Mesendoderm (in vitro differentiated cells): ENCODE measurements at places on chromosomes 1 and 21.

DNA sequence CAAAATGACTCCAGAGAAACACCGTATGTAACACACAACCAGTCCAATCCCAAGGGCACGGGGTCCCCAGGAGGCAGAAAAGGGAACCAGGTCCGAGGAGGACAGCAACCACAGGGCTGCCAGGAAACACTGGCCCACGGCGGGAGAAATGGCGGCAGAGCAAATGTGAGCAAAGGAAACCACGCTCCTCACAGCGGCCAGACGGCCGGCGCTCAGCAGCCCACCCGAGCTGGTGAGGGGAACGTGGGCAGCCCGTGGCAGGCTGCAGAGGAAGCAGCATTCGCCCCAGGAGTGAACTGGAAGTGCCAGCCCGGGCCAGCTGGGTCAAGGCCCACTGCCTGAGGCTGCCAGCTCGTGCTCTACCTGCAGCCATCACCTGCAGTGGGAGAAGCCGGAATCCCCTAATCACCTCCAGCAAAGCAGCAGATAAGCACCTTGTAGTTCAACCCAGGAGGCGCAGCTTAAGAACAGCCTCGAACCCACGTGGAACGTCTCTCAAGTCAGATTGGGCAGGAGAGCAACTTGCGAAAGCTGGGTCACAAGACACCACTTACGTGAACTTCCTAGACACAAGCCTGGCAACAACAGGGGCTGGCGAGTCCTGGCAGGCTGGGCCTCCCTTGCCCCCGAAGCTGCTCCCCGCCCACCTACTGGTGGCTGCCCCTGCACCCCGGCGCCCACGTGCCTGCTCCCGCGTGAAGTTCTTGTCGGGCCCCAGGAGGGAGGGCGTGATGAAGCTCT, 6.7 kb downstream of the SLC19A1 start:
- DNase-seq: no peak

- DNase-seq: no peak
Observed at GRCh38 chr1:207983044-207983635, 72.2 kb upstream of the CD34 start.

- no peak for DNase-seq
Observed at GRCh38 chr1:48285525-48285924, 63.0 kb downstream of the SLC5A9 start.

GRCh38 chr1:162456323-162456722, 41.3 kb upstream of the UHMK1 start:
- no peak for DNase-seq

- DNase-seq: no peak
Observed at GRCh38 chr1:207838156-207839082, 72.5 kb downstream of the CD34 start.

GRCh38 chr1:24203404-24203803, 16.3 kb upstream of the IFNLR1 start:
- DNase-seq: no peak

GRCh38 chr21:18384771-18385170, 18.8 kb downstream of the TMPRSS15 start:
- DNase-seq: peak; percentile 42

DNA sequence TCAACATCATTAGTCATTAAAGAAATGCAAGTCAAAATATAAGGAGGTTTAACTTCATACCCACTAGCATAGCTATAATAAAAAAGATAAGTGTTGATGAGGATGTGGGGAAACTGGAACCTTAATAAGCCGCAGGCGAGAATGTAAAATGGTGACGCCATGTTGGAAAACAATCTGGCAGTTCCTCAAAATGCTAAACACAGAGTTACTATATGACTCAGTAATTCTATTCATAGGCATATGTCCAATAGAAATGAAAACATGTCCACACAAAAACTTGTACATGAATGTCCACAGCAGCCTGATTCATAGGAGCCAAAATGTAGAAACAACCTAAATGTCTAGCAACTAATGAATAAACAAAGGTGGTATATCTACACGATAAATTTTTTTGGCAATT, 23.2 kb downstream of the DDX59 start:
- no peak for DNase-seq

GRCh38 chr1:2258996-2259395, 30.9 kb downstream of the SKI start:
- no peak for DNase-seq

DNA sequence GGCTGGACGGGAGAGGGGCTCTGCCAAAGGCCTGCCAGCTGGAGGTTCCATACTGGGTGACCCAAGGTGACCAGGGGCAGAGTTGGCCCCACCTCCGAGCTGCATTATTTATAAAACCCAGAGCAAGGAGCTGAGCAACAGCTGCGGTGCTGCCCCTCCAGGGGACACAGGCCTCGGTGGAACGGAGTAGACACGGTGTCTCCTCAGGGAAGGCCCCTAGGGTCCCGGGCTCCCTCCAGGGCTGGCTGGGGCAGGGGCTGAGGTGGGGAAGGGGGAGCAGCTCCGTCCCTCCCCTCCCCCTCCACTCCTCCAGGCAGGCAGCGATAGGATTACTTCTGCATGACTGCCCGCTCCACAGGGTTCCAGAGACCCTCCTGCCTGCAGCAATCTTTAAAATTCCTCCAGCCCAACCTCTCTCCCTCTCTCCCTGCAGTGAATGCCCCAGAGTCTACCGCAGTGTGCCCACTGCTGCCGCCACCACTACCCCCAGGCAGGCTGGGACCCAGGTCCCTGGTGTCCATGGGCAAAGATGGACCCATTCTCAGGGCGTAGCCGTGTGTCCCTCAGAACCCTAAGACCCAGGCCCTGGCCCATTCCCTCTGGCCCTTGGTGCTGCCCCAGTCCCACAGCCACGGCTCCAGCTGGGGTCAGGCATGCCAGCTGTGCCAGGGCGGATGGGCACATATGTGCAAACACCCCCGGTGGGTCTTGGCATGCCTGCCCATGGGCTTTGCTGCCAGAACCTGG, 10.8 kb downstream of the AHDC1 start:
- peak; percentile 90 for DNase-seq

GRCh38 chr21:46604329-46604974, 430 bp downstream of the S100B start:
- no peak for DNase-seq

- no peak for DNase-seq
Observed at GRCh38 chr1:12593621-12594066, 24.4 kb downstream of the DHRS3 start.

GRCh38 chr1:170886460-170886859, 48.9 kb upstream of the MROH9 start:
- no peak for DNase-seq

GRCh38 chr1:77905603-77906002, 17.2 kb downstream of the NEXN start:
- no peak for DNase-seq

- no peak for DNase-seq
Observed at GRCh38 chr1:211231873-211232272, 27.3 kb upstream of the RCOR3 start.

DNA sequence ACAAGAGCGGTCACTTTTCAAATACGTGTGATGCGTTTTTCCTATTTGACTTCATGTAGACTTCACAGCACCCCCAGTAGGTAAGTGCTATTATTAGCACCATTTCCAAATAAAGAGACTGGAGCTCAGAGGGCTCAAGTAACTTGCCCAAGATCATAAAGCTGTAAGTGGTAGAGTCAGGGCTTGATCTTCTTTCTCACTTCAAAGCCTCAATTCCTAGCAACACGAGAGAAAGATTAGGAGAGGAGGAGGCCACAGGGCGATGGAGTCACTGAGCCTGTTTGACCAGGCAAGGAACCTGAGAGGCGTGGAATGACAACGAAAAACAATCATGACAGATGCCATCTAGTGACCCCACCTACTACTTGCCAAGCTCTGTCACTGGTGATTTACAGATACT, 181.0 kb downstream of the FOXD2 start:
- DNase-seq: peak; percentile 22

DNA sequence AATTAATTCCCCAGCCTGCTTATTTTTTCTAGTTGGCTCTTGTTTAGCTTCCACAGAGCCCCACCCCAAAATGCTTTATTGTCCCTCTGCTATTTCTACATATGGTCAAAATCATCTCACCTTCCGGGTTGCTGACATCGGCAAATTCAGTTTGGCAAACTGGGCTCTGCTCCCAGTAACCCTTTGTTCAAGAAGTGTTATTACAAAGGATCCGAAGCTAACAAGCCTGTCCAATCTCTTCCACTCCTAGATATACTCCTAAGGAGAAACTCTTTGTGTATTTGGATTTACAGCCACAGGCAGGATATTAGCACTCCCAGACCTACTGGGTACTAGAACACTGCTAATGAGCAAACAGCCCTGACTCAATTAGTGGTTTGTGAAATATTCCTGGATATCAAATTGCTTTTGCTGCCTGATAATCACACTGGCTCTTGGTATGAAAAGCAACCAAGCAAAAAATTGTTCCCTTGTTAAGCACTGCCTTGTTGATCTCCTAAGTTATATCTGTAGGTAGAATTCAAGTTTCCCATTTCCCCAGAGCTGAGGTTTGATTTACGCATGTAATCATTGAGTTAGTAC, 4.0 kb downstream of the JUN start:
- DNase-seq: peak; percentile 55

DNA sequence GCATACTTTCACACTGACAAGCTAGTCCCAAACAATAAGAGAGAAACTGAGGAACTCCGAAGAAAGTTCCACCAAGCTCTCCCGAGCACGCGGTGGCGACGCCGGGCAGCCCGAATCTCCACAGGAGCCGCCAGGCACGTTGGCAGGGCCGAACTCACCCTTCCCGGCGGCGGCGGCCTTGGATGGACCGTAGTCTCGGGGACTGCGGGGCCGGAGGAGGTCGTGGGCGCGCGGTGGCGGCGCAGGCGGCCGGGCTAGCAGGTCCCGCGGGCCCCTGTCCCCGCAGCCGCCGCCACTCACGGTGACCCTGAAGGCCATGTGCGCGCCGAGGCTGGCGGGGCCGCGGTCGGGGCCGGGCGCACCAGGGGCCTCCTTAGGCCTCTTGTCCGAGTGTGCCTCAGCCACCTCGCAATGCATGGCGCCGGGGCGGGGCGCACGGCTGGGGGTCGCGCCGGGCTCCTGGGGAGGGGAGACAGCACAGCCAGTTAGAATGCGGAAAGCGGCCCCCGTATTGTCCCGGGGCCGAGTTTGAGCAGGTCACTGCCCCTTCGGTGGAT, 1.2 kb downstream of the GLIS1 start:
- peak; percentile 75 for DNase-seq

DNA sequence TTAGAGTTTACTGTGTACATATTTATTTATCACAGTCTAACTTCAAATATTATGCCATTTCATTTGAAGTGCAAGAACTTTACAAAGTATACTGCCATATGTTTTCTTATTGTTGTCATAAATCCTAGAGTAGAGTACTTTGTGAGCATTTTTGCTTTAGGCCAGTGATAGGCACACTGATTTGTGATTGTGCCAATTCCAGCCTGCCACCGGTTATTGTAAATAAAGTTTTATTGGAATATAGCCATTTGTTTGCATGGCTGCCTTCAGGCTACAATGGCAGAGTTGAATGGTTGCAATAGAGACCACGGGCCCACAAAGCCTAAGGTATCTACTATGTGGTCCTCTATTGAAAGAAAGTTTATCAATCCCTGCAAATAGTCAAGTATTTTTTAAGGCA, 175.8 kb upstream of the GALNT2 start:
- no peak for DNase-seq

GRCh38 chr1:43436371-43436770, 17.4 kb downstream of the HYI start:
- DNase-seq: no peak

DNA sequence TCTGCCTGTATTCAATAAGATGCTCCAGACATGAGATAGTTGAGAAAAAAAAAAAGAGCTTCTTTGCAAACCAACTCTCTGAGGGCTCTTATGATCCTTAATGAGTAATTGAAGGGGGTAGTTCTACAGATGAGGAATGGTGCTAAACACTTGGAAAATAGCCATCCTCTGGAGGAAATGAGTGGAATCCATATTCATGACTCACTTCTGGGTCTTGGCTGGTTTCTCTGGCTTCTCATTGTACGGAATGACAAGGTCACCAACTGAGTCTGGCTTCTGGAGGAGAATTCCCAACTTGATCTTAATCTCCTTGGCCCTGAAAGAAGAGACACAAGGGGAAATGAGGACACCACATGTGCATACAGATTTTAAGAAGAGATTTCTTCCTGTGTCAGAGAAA, 34.7 kb downstream of the RGS5 start:
- DNase-seq: peak; percentile 67

- DNase-seq: peak; percentile 60
Observed at GRCh38 chr1:32876341-32877210, 5.9 kb upstream of the FNDC5 start.

DNA sequence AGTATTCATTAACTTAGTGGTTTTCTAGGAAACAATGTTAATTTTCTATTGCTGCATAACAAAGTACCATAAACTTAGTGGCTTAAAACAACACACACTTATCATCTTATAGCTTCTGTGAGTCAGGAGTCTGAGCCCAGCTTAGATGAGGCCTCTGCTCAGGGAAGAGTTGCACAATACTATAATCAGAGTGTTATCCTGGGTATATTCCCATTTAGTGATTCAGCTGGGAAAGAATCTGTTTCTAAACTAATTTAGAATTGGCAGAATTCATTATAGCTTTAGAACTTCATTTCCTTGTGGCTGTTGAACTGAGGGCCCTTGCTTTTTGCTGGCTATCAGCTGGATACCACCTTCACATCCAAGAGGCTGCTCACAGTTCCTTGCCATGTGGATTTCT, 515.5 kb downstream of the BRINP3 start:
- no peak for DNase-seq

GRCh38 chr1:201032408-201032807, 8.9 kb upstream of the KIF21B start:
- DNase-seq: no peak

- DNase-seq: no peak
Observed at GRCh38 chr1:65231718-65232330, 77.5 kb upstream of the DNAJC6 start.

DNA sequence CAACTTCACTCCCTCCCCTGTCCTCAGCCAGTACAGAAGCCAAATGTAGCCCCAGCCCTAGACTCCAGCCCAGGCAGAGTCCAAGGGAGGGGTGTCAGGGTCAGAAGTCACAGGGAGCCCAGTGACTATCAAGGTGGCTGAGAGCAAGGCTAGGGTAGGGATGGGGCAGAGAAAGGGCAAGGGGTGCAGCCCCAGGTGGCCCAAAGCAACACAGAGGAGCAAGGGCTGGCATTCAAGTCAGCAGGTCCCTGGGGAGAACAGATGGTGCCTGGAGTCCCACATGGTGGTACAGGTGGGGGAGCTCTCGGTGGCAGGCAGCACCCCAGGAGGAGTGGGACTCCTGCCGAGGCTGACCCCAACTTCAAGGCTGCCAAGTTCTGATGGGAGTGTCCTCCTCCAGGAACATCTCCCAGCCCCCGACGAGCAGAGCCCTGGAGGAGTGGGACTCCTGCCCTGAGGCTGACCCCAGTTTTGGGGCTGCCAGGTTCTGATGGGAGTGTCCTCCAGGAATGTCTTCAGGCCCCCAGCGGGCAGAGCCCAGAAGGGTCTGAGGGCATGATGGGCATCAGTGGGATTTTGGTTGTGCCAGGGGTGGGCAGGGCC, 3.7 kb upstream of the DVL1 start:
- DNase-seq: no peak
